ENCODE measurements at places on chromosomes 1 and 21.

DNA sequence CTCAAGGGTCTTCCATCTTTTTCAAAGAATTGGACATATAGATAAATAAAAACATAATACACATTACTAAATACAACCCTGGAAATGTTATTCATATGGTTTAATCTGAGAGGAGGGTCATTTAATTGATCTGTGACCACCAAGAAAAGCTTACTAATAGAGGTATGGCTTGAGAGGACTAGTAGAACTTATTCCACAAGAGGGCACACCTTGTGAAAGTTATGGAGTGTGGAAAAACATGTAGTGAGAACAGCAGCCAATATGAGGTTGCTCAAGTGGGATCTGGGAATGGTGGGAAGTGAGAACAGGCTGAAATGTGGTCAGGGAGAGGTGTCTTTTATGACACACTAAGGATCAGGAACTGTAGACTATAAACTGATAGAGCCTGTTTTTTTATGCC, 973.5 kb upstream of the B3GALT2 start:
- H3K27me3 ChIP-seq, result no peaks in the 10 kb centered on the region
- no peak overlapping the region for H3K4me3 ChIP-seq
- no peaks in the 10 kb centered on the region for H3K4me1 ChIP-seq
- no peak for DNase-seq
- no peak overlapping the region for H3K27ac ChIP-seq

- no peaks in the 10 kb centered on the region for H3K27me3 ChIP-seq
- peaks cover 46% of the 10 kb centered on the region for H3K36me3 ChIP-seq
- H3K27ac ChIP-seq, result peak overlapping the region; percentile 42
These were observed 70.8 kb upstream of the LBR start for GRCh38 chr1:225498549-225499136.

DNA sequence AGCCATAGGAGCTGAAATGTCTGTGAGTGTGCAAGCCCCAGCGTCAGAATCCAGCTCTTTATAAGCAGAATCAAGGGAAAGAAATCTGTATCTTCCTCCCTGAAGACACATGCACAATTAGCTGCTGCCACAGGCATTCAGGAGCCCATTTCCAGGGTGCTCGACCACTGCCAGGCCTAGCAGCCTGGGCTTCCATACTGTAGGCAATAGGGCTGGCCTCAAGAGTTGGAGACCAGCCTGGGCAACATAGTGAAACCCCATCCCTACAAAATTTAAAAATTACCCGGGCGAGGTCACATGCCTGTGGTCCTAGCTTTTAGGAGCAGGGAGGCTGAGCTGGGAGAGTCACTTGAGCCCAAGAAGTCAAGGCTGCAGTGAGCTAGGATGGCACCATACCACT, 41.0 kb downstream of the NEK2 start:
- no peak overlapping the region for H3K4me3 ChIP-seq
- H3K27ac ChIP-seq, result no peak overlapping the region
- no peaks in the 10 kb centered on the region for H3K27me3 ChIP-seq
- peaks cover 25% of the 10 kb centered on the region for H3K4me1 ChIP-seq

GRCh38 chr21:29939104-29939923, 482 bp downstream of the GRIK1 start:
- no peaks in the 10 kb centered on the region for H3K4me1 ChIP-seq
- peaks cover 54% of the 10 kb centered on the region for H3K27me3 ChIP-seq
- peak overlapping the region; percentile 53 for H3K4me3 ChIP-seq
- H3K27ac ChIP-seq, result no peak overlapping the region
- peak; percentile 20 for DNase-seq
- no peaks in the 10 kb centered on the region for H3K36me3 ChIP-seq

GRCh38 chr1:247324923-247325322, 6.7 kb downstream of the ZNF496 start:
- no peak overlapping the region for H3K27ac ChIP-seq
- DNase-seq, result no peak
- no peak overlapping the region for H3K4me3 ChIP-seq
- H3K36me3 ChIP-seq, result peaks cover 33% of the 10 kb centered on the region

- no peaks in the 10 kb centered on the region for H3K27me3 ChIP-seq
- no peaks in the 10 kb centered on the region for H3K36me3 ChIP-seq
- H3K4me1 ChIP-seq, result peaks cover 31% of the 10 kb centered on the region
- H3K27ac ChIP-seq, result peak overlapping the region; percentile 85
- no peak overlapping the region for H3K4me3 ChIP-seq
These were observed 35.1 kb upstream of the ERRFI1 start for GRCh38 chr1:8061210-8061609.

DNA sequence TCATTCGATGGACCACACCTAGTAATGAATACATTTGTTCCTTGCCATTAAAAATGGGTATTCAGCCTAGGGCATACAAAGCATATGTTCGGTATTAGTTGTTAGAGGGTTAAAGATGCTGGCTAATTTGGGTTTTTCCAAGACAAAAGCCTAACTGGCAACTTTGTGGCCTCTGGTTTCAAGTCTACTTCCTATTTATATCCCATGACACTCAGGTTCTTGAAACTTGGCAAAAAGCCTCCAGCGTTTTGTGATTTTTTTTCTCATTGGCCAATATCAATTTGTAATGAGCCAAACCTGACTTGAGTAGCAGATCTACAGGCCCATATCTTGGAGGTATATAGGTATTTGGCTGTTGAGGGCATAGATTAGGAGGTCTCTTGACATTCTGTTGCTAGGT, 75.3 kb downstream of the C1orf21 start:
- no peaks in the 10 kb centered on the region for H3K36me3 ChIP-seq
- DNase-seq, result no peak
- no peak overlapping the region for H3K4me3 ChIP-seq
- H3K27me3 ChIP-seq, result no peaks in the 10 kb centered on the region
- H3K4me1 ChIP-seq, result no peaks in the 10 kb centered on the region

DNA sequence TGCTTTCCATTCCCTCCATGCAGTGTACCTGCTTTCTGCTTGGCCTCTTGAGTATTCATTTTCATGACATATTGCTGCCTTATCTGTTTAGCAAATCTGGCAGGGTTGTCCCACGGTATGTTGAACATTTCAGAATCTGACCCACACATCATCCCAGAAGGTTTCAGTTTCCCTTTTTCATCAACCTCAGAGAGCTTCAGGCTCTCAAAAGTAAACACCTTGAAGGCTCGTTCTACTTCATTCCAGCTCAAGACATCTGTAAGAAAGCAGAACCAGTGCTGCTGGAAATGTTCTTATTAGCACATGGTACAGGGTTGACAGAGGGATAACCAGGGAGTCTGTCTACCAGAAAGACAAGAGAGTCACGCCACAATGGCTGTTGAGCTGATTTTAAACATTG, 103.6 kb downstream of the SPAG17 start:
- H3K27me3 ChIP-seq, result no peaks in the 10 kb centered on the region
- H3K4me3 ChIP-seq, result no peak overlapping the region
- H3K36me3 ChIP-seq, result no peaks in the 10 kb centered on the region

Data from GM23248 (cell line).